ENCODE measurements at places on chromosomes 3 and 15. TPM values are rescaled to one million over a fixed set of nuclear protein-coding genes. Genes with fewer than 3 reads are reported as not detected.
A peak's percentile ranks its signal among the peaks of the same experiment; 100 is the strongest.

The LSM3 gene
- polyA plus RNA-seq: 16.5 TPM

- no peak for DNase-seq
Observed at GRCh38 chr3:52535411-52536111, 844 bp upstream of the UQCC5 start.

DNA sequence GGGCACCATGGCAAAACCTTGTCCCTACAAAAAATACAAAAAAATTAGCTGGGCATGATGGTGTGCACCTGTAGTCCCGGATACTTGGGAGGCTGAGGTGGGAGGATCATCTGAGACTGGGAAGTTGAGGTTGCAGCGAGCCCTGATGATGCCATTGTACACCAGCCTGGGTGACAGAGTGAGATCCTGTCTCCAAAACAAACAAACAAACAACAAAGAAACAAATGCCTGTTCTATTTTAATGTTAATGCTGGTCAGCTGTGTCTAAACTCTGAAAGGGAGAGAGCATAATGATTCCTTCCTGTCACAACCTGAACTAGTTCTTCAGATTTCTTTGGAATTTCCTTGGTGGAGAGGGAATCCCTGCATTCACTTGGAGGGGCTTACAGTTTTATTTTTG, 413.0 kb upstream of the TBL1XR1 start:
- DNase-seq: no peak

DNA sequence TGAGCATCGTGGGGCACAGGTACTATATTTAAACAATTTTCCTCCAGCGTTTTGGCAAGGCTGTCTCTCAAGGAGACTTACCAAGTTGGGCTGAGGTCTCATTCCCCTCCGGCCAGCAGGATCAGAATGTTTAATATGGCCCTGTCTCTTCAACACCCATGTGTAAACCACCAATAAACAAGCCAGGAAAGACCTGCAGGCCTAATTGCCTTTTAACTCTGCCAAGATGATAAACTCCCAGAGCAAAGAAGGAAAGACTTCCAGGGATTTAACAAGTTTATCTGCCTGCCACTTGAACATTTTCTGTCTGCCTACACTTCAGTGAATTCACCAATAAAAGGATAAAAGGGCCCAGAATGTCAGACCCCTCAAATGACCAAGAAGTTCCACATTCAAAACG, 130.3 kb upstream of the WNT5A start:
- DNase-seq: no peak

DNA sequence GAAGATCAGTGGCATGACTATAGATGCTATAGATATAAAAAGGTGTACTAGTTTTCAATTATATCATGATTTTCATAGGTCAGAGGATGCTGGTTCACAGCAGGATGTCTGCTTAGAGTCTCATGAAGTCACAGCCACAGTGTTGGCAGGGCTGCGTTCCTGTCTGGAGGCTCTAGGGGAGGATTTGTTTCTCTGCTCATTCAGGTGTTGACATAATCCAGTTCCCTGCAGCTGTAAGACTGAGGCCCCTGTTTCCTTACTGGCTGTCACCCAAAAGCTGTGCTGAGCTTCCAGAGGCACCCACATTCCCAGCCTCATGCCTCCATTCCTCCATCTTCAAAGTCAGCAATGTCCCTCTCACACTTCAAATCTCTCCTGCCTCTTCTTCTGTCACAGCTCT, 170.7 kb downstream of the OCA2 start:
- no peak for DNase-seq

The ATP13A5 gene
- polyA plus RNA-seq: 0.75 TPM

GRCh38 chr3:15754047-15754446, 43.7 kb downstream of the ANKRD28 start:
- DNase-seq: no peak

The PRKCD gene
- polyA plus RNA-seq: 56.7 TPM

DNA sequence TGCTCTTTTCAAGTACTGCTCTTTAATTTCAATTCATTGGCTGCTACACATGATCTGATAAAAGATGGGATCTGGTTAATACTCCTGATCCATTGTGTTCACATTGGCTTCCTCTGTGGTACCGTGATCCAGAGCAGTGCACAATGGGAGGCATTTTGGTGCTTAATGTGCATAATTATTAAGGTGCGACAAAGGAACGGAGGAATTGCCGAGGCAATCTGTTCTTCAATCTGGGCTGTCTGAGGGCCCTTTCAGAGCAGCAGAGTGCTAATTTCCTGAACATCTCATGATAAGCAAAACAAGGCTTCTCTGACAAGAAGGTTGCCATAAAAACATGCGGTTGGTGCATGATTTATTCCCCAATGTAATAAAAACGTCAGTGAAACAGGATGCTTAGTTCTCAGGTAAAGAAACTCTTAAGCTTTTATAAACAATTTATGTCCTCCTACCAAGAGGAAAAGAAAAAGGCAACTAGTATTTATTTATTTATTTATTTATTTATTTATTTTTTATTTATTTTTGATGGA, 64.0 kb upstream of the EPHA3 start:
- no peak for DNase-seq

- no peak for DNase-seq
Observed at GRCh38 chr3:171718493-171719185, 91.6 kb downstream of the PLD1 start.

DNA sequence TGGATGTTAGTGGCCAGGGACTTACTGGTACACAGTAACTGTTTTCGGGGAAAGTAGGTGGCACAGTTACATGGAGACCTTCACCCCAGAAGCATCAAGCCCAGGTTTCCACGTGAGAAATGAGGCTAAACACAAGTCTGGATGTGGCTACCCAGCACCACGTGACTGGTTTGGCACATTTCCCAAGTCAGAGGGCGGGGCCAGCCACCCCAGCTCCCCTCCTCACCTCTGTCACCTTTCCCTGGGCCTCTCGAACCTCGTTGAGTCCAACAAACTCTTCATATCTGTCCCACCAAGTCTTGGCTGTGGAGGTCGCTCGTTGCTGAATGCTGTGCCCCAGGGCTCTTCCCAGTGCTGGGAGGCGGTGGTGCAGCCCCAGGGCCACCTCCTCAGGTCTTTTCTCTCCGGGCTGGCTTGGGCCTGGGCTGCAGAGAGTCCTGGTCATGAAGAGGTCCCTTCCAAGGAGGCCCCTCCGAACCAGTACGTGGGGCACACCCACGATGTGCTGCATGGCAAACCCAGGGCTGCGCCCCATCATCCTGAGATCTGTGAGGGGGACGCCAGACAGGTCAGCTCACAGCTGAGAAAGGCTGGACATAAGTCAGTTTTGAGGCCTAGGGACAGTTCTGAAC, 4.8 kb upstream of the PLXNB1 start:
- no peak for DNase-seq

The WDR93 gene
- 1.3 TPM for polyA plus RNA-seq

The LIPC gene
- polyA plus RNA-seq: 0.57 TPM

DNA sequence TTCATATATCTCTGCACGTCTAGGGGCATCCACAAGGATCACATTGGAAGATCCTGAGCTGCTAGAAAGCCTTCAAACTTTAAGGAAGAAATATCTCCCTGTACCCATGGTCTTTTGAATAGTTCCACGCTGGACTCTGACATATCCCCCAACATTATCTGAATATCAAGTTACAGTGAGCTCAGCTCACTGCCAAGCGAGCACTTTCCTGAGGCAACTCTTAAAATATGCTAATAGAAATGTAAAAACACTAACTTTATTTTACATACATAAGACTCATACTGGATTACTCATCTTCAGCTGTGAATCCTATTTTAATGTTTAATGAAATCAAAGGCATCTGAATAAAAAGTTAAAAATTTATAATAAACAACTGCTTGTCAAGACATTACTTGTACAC, 420.2 kb upstream of the CCDC54 start:
- no peak for DNase-seq

DNA sequence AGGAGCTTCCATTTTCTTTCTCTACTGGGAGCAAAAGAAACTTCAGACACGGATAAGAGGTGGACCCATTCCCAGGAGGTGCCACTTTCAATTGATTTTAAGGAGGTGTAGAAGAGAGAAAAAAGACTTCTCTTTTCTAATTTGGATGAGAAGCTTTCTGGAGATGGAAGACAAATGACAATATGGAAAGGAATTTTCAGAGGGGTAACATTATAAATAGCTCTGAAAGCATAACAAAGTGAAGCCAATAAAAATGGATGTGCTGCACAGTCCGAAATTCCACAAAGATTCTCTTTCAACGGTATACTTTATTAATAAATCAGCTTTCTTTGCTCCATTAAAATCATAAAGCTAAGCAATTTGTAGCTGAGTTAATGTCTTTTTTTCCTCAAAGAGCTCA, 607.2 kb upstream of the MDFIC2 start:
- no peak for DNase-seq

DNA sequence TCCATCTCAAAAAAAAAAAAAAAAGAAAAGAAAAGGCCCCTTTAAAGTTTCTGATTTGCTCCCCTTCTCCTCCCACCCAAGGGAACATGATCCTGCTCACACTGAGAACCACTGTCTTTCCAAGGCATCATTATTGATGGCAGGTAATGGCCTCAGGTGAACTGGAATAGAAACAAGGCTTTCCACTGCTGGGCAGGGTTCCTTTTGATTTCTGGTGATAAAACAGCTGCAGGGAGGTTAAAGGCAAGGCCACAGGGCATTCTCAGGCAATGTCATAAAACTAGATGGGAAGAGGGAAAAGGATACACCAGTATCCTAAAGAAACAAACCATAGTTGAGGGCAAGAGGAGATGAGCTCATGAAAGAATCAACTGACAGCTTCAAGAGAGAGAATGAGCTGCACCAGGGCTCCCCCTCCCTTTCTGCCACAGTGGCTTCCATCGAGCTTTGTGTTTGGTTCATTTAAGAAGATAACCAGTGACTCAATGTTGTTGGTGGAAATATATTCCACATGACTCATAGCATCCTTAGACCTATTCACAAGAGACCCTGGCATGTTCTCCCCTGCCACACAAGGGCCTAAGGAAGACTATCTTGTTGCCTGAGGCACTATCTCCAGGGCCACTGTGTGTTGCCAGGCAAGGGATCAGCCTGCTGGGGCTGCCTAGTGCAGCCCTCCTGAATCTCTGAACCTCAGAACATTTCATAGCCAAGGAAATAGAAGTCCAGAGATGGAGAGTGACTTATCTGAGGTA, 86.4 kb downstream of the WDR76 start:
- no peak for DNase-seq

- no peak for DNase-seq
Observed at GRCh38 chr3:133995264-133995663, 34.5 kb downstream of the SLCO2A1 start.

- DNase-seq: no peak
Observed at GRCh38 chr3:124384527-124384926, 345.7 kb upstream of the UMPS start.

- DNase-seq: no peak
Observed at GRCh38 chr15:42082141-42082540, 12.2 kb downstream of the PLA2G4D start.

DNA sequence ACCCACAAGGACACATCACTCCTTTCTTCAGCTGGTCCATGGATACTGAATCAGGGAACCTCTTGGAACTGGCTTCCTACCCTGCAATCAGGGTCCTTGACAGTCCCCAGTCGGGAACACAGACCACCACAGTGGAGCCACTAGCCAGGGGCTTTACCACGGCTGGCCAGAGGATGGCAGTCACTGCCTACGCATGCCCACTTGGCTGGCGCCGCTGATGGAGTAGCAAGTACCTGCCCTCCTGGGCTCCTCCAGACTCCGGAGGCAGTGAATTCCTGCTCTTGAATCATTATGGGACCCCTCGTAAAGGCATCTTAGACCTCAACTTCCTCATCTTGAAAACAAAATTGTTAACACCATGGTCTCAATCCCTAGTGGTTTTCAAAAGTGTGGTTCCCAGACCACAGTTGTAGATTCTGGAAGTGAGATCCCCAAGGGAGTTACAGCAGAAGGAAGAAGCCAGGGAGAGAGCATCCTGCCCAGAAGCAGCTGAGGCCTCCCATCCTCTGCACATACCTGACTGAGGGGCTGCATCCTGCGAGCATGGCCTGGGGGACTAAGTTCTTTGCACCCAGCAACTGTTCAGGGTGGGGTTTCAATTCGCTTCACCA, 9.1 kb upstream of the SKIC8 start:
- DNase-seq: peak; percentile 70

The SENP8 gene
- 4.9 TPM for polyA plus RNA-seq

DNA sequence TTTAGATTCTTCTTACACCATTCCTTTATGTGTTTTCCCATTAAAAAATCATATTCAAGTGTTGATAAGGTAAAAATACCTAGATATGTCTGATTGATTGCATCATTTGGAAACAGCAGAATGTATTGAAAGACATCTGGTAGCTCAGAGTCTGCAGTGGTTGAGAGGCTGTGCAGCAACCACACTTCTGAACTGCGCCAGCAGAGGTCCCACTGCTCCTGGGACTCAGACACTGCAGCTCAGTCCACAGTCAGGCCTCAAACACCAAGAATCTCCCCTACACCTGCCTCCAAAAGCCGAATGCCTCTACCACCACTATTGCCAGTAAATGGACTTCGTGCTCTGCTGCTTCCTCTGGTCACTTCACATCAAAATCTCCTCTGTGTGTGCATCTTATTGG, 176.9 kb upstream of the LMCD1 start:
- DNase-seq: no peak

The P2RY13 gene
- polyA plus RNA-seq: 1.7 TPM

GRCh38 chr3:41290736-41291135, 91.4 kb downstream of the CTNNB1 start:
- no peak for DNase-seq

- no peak for DNase-seq
Observed at GRCh38 chr15:100008258-100008657, 275.0 kb upstream of the LYSMD4 start.

DNA sequence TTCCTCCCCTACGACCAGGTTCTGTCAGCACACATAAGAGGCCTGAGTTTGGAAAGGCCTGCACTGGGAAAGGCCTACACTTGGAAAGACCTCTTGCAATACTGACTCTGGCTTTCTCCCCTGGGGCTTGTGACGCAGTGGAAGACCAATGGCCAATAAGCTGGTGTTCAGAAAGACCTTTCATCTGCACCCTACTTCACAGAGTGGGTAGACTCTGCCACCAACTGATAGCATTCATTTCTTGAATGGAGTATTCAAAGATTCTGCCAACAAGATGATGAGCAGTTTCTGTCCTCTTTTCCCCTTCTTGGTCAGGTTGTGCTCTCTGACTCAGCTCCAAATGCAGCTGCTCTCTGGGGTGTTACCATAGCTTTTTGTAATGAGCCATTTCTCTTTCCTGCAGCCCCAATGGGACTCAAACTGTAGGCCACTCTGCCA, 48.8 kb downstream of the TIPARP start:
- DNase-seq: no peak

The SLC12A1 gene
- polyA plus RNA-seq: 0.75 TPM

DNA sequence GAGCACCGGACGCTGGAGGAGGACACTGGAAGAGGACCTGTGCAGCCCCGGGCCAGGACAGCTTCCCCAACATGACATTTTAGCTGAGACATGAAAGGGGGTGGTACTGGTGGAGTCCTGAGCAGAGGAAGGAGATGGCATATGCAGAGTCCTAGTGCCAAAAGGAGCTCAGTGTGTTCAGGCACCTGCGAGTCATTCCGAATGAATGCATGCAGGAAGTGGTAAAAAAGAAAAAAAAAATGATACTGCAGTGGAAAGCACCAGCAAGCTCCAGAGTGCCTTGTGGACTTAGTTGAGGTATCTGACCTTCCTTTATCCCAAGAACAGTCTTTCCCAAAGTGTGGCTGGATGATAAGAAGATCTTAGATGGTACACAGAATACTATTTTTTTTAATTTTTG, 6.6 kb upstream of the ZNF148 start:
- DNase-seq: no peak

The SLC35G2 gene
- 5.7 TPM for polyA plus RNA-seq

- DNase-seq: no peak
Observed at GRCh38 chr3:13210221-13210975, 137.2 kb upstream of the IQSEC1 start.

The MAGI1 gene
- 28.4 TPM for polyA plus RNA-seq
